Germinal center (tissue), 1 donor: ENCODE measurements at places on chromosomes 12 and 14.

DNA sequence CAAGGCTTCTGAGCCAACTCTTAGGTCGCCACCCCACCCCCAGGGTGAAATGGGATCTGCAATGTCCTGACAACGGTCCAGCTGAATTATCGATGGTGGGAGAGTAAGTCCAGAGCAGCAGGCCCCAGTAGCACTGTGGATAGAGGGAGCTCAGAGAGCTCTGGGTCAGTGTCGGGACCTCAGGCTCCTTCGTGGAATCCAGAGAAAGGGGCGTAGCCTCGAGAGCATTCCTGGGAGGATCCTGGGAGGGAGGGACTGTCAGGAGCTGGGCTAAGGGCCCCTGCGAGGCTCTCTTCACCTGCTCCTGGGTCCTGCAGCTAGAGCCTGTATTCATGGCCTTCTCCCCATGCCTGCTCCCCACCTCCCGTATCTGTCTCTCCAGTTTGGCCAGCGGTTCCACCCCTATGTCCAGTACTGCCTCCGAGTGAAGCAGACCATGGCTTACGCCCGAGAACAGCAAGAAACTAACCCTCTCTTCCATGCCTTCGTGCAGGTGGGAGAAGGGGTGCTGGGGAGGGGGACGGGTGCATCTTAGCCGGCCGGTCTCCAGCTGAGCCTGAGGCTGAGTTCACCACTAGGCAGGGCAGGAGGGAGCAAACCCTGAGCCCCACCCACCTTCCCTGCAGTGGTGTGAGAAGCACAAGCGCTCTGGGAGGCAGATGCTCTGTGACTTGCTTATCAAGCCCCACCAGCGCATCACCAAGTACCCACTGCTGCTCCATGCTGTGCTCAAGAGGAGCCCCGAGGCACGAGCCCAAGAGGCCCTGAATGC, 6.6 kb downstream of the PLEKHG6 start:
- no peak for DNase-seq

GRCh38 chr12:16608946-16609539, 3.1 kb upstream of the LMO3 start:
- no peak for DNase-seq

DNA sequence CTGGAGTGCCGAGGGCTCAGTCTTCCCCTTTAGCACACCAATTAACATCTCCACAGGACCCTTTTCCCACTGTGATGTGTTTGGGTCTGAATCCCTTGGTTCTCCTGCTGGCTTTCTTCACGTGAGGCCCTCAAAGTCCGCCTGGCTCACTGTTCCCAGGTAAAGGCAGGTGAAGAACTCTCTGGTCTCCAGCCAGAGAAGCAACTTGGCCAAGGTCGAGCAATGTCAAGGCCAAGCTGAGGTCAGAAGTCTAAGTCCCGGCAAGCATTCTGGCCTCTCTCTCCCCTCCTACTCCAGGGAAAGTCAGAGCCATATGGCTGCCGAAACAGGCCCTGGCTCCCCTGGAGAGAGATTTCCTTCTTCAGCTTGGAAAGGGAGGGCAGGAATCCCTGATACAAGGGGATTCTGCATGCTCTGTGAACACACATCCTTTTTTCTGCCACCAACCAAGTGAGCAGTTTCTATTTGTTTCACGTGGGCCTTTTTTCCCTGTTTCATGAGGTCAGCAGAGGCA, 61.4 kb upstream of the ESRRB start:
- no peak for DNase-seq

DNA sequence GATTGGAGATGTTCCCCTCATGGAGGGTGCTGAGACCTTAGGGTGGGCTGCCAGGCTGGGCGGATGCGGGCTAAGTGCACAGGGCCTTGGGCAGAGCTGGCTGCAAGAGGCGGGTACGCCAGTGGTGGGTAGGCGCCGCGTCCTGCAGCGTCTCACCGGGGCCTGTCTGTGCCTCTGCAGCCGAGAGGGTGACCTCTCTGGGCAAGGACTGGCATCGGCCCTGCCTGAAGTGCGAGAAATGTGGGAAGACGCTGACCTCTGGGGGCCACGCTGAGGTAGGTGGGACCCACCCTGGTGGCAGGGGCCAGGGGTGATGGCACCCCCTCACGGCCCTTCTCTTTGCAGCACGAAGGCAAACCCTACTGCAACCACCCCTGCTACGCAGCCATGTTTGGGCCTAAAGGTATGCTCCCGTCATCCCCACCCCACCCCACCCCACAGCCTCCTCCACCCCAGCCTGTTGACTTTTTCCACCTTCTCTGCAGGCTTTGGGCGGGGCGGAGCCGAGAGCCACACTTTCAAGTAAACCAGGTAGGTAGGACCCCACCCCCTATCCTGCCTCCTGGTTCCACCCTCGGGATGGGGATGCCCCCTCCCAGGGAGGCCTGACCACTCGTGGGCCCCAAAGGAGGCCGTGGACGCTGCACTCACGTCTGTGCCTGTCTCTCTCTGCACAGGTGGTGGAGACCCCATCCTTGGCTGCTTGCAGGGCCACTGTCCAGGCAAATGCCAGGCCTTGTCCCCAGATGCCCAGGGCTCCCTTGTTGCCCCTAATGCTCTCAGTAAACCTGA, 1.5 kb downstream of the CRIP1 start:
- DNase-seq = no peak

DNA sequence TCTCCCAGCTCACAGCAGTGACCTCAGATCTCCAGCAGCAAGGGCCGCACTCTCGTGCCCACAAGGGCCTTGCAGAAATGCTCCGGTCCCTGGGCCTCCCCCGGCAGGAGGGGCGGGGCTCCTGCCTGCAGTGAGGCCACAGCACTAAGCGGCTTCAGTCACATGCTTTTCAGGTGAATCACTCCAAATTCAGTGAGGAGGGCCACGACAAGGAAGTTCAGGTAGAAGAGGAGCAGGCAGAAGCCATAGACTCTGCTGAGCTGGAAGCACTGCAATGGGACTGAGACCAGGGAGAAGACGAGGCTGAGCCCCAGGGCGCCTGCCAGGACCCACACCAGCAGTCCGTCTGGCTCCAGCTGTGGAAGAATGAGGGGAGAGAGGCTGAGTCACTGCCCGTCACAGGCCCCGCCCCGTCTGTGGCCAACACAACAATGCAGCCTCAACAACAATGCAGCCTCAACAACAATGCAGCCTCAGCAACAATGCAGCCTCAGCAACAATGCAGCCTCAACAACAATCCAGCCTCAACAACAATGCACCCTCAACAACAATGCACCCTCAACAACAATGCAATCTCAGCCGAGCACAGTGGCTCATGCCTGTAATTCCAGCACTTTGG, 35.2 kb downstream of the SLC8B1 start:
- no peak for DNase-seq

DNA sequence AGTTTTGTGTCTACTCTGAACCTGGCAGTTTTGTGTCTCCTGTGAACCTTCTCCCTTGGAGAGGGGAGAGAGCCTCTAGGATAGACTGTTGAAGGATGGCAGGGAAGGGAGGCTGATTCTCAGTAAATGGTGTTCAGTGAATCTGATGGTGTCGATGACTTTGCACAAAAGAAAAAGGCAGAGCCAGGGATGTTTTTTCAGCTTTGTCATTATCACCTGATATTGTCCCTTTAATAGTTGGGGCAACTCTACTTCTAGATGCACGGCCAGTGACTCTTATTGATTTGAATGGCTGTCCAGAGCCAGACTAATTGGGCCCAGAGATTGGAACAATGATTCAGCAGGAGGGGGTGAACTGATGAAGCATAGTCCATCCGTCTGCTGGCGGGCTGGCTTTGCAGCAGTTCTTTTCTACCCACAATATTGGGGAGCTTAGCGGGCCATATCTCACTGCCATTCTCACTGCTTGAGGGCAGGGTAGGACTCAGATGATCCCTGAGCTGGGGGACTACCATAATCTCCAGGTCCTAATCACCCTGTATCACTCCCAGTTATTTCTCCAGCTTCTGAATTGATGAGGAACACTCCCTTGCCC, 93.1 kb downstream of the ADCK1 start:
- no peak for DNase-seq

GRCh38 chr12:17283563-17283962, 677.6 kb upstream of the LMO3 start:
- DNase-seq = no peak
